ENCODE measurements at places on chromosomes 6 and 20.

- DNase-seq: no peak
Measured at GRCh38 chr6:6826095-6826901, 237.8 kb downstream of the LY86 start.

- no peak for DNase-seq
Measured at GRCh38 chr6:10662207-10662606, 32.2 kb downstream of the C6orf52 start.

DNA sequence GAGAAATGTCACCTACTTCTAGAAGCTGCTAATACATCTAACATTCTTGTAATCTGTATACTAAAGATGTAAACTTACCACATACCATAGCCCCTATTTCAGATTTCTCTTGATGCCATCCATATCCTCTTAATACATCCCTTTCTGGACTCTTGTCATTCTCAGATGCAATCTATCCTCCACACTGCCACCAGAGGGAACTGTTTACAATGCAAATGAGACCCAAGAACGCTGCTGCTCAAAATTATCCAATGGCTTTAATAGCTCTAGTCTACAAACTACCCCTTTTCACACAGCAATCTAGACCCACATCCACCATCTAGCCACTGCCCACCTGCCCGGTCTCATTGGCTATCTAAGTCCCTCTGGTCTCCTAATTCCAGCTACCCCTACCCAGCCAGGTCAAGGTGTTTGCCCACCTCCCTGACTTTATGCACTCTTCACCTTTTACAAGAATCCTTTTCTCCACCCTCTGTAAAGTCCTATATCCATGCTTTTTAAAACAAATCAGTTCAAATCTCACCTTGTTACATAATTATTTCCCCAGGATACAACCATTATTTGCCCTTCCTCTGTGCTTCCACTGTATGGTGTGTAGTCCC, 14.8 kb downstream of the FAXC start:
- DNase-seq: peak; percentile 3

GRCh38 chr6:2126351-2126750, 119.1 kb downstream of the GMDS start:
- no peak for DNase-seq

DNA sequence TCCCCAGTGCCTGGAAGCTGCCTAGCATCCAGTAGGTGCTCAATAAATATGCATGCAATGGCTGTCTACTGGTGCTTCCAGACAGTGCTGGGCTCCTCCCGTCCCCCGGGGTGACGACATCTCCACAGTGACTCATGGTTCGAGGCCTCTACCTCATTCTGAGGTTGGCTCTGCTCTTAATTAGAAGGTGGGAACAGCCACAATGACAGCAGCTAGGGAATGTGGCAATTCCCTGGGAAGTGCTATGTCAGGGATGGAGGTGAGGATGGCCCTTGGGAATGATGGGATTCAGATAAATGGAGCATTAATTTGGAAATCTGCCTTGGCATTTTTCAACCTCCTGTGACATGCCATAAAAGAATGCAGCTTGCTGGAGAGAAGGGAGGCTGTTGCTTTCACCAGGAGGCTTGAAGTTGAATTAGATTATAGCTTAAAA, 43.5 kb upstream of the NFATC2 start:
- DNase-seq: no peak

- DNase-seq: no peak
Measured at GRCh38 chr6:376827-377640, 14.5 kb upstream of the IRF4 start.

- DNase-seq: no peak
Measured at GRCh38 chr6:139528471-139528870, 154.0 kb upstream of the CITED2 start.

GRCh38 chr20:11546939-11547338, 370.8 kb upstream of the BTBD3 start:
- DNase-seq: no peak

- DNase-seq: peak; percentile 10
Measured at GRCh38 chr20:52493171-52493721, 301.7 kb upstream of the ZFP64 start.

GRCh38 chr6:106908386-106908840, 66.1 kb downstream of the CD24 start:
- no peak for DNase-seq

- DNase-seq: no peak
Measured at GRCh38 chr20:34452281-34452982, 63.8 kb upstream of the DYNLRB1 start.

DNA sequence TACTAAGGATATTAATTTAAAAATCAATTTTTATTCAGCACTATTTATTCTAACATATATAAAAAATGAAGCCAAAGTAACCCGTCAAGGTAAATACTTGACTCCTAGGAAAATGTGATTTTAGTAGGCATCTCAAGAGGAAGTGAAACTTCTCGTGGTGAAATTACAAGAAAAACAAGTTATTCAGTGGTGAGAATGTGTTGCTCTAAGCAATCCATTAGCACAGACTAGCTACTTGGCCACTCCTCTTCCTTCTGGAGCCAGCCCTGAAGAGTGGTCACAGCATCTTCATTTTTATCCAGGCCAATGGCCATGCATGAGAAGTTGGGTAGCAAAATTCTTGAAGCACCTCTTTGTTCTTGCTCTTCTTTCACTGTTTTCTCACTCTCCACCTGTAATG, 40.4 kb upstream of the GFRAL start:
- no peak for DNase-seq

DNA sequence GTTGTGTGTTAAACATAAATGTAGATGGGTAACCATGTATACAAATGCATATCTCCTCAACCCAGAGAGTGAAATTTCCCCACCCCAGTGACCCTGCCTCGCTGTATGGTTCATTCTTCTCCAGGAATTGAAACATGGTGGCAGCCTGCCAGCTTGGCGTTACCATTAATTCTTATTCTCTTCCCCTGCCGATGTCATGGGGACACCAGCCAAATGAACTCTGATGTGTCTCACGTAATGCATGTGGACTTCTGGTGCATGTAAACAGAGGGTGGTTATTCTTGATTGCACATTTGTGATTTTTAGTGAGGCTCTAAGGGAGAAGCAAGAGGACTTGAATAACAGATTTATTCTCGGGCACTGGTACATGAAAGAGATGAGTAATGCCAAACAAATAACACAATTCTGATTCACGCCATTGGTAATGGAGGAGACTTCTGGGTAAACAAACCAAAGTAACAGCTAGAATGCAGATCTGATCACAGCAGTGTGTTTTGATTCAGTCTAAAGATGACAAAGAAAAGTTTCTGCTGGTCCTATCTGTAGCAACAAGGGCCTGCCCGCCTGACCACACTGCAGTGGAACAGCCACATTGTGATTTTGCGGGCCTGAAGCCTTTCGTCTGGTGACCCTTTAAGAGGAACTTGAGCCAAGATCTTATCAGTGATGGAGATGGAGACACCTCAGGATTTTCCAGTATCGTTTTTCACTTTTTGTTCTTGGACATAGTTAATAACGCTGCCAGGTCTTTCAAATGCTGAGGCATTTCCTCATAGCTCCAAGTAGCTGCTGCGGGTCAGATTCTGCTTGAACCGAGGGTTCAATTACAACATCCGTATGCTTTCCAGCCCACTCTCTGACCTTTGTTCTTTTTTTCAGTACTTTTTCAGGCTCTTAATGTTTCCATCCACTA, 171.8 kb upstream of the AKAP12 start:
- DNase-seq: no peak

GRCh38 chr6:150115769-150116168, 27.1 kb upstream of the PPP1R14C start:
- no peak for DNase-seq

Data from CD4-positive, alpha-beta T cell treated with Interleukin-6 for 4 hours (primary cell).